Neural progenitor cell (in vitro differentiated cells): ENCODE measurements at places on chromosomes 3 and 15.

DNA sequence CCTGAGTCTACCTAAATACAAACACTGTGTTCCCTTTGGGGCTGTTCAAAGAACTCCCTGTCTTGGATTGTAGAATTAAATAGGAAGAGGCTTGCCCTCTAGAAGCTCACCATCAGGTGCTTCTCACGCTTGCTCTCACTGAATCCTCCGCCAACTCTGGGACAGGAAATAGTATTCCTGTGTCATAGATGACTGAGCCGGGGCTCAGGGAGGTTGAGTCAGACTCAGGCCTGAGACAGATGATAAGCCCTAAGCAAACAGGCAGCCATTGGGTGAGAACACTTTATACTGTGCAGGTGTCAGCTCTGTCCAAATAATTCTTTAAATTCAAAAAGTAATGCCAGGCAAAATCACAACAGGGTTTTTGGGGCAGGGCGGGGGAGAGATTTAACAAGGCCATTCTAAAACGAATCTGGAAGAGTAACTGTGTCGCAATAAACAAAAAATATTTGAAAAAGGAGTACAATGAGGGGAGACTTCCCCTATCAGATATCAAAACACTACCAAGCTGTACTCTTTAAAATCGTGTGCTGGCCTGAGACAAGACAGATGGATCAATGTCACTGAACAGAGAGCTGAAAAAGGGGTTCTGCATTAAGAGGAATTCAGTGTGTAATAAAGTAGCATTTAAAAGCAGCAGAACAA is 59.0 kb downstream of the EPHB3 start:
- DNase-seq, result no peak

GRCh38 chr3:46925585-46925934 is 48.0 kb downstream of the PTH1R start:
- DNase-seq, result no peak

GRCh38 chr15:88529021-88529630 is 17.4 kb downstream of the DET1 start:
- no peak for DNase-seq

GRCh38 chr3:177250151-177250550 is 52.9 kb upstream of the TBL1XR1 start:
- DNase-seq, result no peak

DNA sequence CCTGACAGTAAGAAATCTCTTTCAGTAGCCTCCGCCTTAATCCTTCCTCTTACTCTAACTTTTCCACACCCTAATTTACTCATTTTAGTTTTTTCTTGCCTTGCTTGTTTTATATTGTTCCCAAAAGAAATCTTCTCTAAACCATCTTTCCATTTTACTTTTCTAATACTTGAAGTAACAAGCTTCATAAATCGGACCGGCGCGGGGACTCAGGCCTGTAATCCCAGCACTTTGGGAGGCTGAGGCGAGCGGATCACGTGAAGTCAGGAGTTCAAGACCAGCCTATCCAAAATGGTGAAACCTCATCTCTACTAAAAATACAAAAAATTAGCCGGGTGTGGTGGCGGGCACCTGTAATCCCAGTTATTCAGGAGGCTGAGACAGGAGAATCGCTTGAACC is 17.3 kb downstream of the ZNF148 start:
- no peak for DNase-seq

DNA sequence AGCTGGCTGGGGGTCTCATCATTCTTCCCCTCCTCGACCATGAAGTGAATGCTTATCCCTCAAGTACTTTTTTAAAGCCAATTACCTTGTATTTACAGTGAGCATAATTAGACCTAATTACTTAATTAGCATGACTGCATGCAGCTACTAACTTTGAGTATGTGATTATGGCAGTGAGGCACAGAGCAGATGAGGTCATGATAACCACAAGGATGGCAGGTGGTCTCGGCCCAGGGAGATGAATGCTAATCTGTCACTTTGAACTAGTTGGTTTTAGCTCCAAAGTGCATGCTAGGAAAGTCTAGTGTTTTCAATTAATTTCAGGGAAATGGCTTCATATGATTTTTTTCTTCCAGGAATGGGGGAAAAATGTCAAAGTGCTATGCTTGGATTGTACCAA is 233.8 kb downstream of the NTRK3 start:
- DNase-seq, result no peak

DNA sequence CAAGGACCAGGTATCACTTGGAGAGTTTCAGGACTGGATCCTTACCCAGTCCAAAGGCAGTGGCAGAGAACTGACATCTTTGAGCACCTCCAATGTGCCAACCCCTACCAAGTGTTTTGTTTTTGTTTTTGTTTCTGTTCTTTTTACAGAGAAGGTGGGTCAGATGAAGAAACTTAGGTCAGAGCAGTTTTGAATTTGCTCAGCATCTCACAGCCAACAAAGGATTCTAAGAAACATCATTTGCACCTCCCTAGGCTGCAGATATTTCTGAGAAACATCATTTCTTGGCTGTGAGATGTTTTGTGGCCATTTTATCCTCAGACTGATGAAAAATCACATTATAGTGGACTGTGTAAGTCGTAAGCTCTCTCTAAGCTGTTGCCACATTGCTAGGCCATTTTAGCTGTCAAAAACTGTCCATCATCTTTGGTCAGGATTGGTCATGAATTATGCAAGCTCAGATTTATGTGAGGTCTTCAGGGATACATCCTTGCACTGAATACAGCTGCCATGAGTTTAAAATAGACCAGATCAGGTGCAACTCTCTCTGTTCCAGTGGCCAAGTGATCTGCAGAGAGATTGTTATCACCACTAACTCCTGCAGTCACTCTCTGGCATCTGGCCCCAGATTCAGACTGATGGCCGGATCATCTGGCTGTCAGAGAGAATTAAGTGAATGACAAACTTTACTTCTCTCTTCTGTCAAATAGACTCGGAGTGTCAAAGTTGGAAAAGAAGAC is 341.5 kb downstream of the EPHB1 start:
- DNase-seq, result no peak

GRCh38 chr3:65950340-65951326 is 88.1 kb downstream of the MAGI1 start:
- peak; percentile 41 for DNase-seq

DNA sequence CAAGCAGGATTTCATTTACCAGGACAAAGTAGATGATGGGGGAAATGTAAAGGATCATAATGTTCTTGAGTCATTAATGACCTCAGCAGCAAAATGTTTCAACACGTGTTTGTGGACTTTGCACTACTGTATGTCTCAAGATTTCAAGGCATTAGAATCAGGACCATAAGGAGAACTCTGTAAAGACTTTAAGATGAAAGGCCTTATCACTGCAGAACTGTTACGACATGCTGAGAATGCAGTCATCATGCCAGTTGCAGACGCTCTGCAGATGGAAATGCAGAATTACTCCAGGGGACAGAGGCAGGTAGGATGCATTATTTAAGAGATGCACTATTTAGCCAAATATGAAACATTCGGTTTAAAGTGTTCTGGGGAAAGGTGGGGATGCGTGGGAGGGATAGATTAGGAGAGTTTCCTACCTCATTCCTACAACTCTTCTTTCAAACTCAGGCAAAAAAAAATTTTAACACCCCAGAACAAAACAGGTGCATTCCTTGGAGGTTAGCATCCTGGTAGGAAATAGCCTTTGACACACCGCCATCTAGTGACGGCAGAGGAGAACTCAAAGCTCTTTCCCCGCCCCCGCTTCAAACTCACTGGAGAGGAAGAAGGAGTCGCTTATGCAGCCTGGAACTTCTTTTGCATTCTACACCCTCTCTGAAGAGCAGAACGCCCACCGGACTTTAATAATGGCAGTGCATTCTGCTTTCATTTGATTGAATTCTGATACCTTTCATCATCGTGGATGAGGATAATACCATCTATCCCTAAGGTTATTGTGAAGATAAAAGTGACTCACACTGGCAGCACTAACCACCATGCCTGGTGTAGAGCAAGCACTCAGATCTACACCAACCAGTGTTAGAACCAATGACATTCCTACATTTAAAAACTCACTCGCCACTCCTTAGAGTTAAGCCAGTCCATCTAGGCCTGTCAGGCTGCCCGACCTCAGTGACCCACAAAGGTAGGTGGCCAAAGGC is 43.1 kb upstream of the TOPAZ1 start:
- peak; percentile 92 for DNase-seq

GRCh38 chr3:120145542-120146285 is 51.5 kb upstream of the GSK3B start:
- DNase-seq, result no peak

GRCh38 chr3:195522254-195523023 is 20.7 kb downstream of the PPP1R2 start:
- DNase-seq, result peak; percentile 30

DNA sequence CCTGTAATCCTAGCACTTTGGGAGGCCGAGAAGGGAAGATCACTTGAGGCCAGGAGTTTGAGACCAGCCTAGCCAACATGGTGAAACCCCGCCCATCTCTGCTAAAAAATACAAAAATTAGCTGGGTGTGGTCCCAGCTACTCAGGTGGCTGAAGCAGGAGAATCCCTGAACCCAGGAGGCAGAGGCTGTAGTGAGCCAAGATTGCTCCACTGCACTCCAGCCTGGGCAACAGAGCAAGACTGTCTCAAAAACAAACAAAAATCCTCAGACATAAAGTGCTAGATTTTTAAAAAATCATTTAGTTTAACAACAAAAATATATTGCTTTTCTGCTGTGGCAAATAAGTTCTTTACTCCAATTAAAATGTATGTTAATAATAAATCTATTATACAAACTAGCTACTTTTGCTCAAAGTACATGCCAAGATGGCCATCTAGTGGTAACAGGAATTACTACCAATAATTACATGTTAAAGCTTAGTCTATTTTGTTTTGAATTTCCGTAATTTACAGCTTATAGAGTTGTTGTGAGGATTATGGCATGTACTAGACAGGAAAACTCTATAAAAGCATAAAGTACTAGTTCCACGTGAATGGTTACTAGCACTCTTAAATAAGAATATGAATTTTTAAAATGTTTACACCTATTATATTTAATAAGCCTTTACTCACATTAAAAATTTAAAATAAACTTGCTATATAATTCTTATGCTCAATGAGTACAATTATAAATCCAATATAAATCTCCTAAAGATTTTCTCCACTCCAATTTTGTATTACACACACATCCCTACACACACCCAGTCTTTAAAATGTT is 39.0 kb downstream of the GABPB1 start:
- DNase-seq, result peak; percentile 54
